Hematopoietic multipotent progenitor cell treated with erythropoietin and hydrocortisone succinate and interleukin-3 and kit ligand, for 15 days (in vitro differentiated cells): ENCODE measurements at places on chromosomes 1 and 21.

- no peak for DNase-seq
Measured at GRCh38 chr21:32894321-32894720, 122.8 kb upstream of the PAXBP1 start.

DNA sequence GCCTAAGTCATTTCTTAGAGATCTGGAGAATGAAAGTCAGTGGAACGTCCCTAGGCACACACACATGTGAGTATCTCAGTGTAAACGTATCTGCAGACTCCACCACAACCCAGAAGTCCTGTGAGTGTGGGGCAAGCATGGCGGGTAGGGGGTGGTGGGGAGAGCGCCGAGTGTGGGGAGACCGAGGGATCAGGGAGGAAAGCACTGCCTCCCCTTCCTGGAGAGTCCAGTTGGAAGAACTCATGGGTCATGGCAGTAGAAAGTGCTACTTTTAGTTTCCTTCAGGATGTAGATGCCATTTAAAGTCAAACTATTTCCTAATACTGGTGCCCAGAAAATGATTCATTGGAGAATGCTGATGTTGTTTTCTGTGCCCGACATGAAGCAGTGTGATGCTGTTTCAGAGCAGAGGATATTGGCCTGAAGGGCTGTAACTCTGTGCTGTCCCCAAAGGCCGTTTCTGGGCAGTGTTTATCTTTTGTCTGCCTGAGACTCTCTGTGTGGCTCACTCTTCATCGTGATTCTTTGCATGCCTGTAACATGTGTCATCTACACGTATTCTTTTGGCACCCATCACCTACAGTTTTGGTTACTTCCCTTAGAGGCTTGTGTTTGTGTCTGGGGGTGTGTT, 45.7 kb upstream of the TSPAN2 start:
- DNase-seq: no peak

DNA sequence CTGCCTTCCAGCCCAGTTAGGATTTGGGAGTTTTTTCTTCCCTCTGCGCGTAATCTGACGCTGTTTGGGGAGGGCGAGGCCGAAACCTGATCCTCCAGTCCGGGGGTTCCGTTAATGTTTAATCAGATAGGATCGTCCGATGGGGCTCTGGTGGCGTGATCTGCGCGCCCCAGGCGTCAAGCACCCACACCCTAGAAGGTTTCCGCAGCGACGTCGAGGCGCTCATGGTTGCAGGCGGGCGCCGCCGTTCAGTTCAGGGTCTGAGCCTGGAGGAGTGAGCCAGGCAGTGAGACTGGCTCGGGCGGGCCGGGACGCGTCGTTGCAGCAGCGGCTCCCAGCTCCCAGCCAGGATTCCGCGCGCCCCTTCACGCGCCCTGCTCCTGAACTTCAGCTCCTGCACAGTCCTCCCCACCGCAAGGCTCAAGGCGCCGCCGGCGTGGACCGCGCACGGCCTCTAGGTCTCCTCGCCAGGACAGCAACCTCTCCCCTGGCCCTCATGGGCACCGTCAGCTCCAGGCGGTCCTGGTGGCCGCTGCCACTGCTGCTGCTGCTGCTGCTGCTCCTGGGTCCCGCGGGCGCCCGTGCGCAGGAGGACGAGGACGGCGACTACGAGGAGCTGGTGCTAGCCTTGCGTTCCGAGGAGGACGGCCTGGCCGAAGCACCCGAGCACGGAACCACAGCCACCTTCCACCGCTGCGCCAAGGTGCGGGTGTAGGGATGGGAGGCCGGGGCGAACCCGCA, at the start of gene PCSK9:
PCSK9 (plus strand) TSS at position 207 of the 741 bp plus-strand sequence; CDS start at position 497, 290 bp downstream.
- no peak for DNase-seq

GRCh38 chr1:3454811-3455618, 550 bp downstream of the ARHGEF16 start:
- DNase-seq: no peak

DNA sequence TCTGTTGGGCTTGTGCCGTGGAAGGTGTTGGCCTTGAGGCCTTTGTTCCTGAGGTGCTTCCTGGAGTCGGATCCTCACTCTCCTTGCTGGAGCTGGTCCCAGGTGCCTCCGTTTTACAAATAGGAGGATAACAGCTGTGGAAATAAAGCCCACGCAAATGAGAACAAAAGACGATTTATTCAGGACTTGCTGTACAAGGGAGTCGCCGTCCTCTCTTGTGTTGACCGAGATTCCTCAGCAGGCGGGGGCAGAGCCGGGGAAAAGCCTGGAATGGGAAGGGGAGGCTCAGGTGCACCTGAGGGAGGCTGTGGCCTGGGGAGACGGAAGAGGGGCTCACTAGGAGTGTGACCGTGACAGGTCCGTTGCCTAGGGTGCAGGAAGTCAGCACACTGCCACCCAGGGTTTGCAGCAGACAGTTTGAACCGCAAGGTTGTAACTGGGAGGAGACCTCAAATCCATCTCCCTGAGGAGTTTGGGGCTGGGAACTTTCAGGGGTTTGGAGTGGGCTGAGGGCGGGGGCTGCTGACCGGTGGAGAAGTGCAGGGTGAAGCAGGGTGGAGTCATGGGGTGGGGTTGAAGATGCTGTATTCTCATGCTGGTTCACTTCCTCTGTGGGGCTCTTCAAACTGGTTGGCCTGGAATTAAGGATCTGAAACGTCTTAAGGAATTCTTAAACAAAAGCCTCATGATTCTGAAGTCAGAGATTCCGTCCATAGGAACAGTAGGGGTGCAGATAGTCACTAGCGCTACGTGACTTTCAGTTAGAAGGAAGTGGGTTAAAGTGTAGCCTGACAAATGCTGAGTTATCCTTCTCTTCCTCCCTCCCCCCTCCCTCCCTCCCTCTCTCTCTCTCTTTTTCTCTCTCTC, 2.6 kb upstream of the CSTB start:
- no peak for DNase-seq

DNA sequence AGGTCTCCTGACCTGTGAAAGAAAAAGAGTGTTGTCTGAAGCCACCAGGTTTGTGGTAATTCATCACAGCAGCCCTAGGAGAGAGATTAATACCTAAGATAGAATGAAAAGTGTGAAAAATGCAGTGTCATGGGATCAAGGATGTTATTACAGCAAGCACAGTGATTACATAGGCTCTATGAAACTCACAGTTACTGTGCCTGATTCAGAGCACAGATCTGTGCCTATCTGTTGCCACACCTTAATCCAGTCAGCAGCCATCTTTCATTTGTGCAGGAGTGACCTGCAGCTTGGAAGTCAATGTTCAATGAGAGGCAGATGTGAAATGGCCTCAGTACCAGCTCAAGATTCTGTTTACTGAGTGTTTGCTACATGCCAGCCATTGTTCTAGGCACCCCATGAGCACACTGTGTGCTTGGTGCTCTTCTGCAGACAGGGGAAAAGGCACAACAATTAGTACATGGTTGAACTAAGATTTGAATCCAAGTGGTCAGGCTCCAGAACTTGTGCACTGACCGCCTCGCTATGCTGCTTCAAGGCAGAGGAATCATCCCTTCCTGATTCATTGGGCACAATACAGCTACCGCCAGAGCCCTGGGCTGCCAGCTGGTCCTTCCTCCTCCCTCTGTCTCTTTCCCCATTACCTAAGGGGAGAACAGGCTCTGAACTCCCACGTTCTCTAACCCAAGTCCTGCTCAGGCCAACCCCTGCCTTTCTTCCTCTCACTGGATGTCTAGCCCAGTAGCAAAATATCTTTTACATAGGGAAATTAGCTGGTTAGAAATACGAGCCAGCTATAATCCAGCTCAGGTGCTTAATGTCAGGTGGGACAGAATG, 56.3 kb upstream of the NEK2 start:
- no peak for DNase-seq

- DNase-seq: peak; percentile 25
Measured at GRCh38 chr1:193070942-193071341, 11.5 kb downstream of the RO60 start.

DNA sequence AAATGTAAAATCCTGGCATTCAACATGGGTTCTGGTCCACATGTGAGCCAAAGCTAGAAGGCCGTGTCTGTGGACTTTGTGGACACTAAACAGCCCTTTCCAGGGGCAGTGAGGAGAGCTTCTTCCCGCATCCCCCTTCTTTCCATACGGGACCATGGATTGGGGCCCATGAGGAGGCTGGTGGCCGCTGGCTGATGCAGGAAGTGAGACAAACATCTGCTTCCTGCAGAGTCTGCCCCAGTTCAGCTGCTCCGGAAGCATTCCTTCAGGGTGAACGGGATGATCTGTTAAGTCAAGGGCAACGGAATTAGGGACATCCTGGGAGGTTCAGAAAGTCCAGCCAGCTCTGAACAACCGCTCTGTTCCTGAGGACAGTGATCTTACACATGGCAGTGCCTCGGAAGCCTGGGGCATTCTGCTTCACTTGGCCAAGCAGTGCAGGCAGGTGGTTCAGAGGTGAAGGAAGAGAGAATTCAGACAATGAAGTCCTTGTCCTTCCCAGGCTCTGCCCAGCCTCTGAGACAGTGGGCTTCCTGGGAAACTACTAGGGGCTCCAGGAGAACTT, 1.5 kb downstream of the CA6 start:
- no peak for DNase-seq

DNA sequence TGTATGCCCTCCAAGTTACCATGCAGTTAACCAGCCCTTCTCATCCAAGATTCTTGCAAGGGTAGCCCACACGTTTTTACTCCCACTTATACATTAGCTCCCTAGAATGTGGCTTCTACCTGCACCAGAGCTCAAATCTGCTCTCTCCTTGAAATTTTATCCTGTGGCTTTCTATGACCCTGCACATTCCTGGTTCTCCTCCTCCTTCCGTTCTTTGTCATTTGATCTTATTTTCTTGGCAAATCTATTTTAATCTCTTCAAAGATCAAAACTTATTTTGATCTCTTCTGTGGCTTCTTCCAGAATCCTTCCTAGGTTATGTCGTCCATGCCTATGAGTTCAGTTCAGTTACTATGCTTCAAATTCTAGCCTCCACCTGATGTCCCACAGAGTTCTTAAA, 115.6 kb upstream of the GUCA2B start:
- DNase-seq: no peak

GRCh38 chr1:248837045-248837780, 811 bp upstream of the ZNF672 start:
- no peak for DNase-seq

DNA sequence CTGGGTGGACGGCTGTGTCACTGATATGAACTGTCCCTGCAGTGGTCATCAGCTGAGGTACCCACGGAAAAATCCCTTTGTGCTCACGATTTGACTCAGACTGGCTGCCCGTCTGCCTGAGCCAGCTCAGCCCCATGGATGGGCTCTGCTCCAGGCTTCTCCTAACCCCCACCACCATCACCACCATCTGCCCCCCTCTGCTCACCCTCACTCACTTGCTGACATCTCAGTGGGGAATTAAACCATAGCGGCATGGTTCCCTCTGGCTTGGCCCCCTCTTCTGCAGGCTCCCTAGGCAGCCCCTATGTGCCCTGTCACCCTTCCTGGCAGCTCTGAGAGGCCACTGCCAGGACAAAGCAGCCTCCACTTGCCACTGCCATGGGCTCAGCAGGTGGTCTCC, 17.3 kb downstream of the SLC6A9 start:
- no peak for DNase-seq

DNA sequence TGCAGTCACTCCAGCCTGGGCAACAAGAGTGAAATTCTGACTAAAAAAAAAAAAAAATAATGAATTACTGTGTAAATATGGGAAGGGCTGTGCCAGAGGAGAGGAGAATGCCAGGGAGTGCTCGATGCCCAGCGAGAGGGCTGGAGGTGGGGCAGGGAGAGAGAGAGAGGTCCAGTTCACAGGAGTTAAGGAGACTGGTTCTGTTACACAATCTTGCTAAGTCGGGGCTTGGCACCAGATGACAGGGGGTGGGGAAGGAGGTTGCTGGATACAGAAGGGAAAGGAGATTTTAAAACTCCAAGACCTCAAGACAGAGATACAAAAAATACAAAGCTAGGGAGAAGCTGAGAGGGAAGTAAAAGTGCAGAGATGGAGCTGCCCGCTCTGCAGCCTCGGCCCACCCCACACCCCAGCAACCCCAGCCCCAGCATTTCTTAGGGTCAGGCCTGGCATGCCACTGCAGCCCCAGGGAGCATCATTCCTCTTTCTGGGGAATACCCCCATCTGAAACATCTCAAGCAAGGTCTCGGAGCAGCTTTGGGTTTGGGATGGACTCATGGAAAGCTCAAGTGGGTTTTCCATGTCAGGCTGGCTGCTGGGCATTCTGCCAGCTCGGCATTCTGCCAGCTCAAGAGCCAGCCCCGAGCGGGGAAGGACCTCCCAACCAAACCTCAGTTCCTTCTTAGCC, 991 bp downstream of the SELENBP1 start:
- DNase-seq: peak; percentile 87

GRCh38 chr21:44462086-44462833, 7.0 kb downstream of the LRRC3 start:
- no peak for DNase-seq

GRCh38 chr1:228918335-228918734, 183.1 kb downstream of the RHOU start:
- DNase-seq: no peak

- DNase-seq: no peak
Measured at GRCh38 chr1:1779320-1779675, 1.0 kb upstream of the NADK start.

DNA sequence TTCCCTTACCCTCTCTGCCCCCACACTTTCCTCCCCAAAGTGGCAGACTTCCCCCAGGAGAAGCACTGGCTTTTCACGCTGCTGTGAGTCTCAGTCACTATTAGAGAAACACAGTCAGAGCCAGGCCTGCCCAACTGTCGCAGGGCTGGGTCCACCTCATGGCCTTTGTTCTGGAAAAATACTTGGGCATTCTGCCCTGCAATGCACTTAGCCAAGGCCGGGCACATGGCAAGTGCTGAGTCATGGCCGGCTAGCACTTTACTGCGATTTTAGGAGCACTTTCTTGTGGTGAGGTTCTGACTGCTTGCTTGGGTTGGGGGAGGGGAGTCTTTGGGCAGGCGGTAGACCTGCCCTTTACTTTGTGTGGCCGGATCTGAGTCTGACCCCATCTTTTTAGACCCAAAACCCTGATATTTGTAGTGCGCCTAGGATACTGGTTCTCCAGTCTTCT, 7.7 kb downstream of the EPHX1 start:
- DNase-seq: peak; percentile 56

- no peak for DNase-seq
Measured at GRCh38 chr1:200867018-200867811, 5.6 kb upstream of the GPR25 start.

DNA sequence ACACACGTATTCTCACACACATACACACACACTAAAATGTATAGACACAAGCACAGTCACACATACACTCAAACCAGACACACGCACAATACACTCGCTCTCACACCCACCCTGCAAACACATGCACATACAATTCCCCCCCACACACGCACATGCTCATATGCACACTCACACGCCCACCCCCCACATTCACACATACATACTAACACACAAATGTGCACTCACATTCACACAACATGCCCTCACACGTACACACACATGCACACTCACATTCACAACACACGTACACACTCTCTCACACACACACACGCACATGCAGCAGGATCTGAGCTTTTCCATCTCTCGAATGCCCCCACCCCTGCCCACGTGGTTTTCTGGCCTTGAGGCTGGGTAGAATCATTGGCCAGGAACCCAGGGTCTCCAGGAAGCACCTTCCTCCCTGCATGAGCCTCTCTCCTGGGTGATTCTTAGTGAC, 589.7 kb downstream of the PTPRU start:
- DNase-seq: no peak
